ENCODE measurements at places on chromosomes 1 and 21.

DNA sequence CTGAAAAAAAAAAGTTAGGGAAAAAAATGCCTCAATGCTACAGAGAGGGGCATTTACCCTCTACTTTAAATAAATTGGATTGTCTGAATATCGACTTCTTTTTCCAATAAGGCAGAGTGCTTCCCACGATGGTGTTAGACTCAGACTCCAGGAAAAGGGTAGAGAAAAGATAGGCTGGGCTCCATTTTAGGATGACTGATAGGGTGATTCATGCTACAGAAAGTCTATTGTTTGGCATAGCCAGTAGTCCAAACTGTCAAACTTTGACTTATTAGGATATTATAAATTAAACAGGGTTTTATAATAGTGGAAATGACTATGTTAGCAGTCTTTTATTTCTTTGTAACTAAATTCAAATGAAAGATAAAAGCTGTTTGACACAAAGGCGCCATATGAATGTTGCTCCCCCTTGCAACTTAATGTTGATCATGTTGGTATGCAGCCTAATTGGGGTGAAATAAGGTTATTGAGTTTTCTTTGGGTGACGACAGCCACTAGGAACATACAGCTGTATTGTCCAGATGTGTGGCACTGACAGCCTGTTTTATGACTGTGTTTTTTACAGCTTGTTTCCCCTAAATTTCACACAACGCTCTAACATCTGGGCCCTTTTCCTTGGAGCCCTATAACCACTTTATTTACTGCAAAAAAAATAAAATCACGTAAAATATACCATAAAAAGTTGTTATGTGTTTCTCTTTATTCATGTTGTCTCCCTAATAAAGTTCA, 69.3 kb downstream of the SPAG17 start:
- DNase-seq = no peak

DNA sequence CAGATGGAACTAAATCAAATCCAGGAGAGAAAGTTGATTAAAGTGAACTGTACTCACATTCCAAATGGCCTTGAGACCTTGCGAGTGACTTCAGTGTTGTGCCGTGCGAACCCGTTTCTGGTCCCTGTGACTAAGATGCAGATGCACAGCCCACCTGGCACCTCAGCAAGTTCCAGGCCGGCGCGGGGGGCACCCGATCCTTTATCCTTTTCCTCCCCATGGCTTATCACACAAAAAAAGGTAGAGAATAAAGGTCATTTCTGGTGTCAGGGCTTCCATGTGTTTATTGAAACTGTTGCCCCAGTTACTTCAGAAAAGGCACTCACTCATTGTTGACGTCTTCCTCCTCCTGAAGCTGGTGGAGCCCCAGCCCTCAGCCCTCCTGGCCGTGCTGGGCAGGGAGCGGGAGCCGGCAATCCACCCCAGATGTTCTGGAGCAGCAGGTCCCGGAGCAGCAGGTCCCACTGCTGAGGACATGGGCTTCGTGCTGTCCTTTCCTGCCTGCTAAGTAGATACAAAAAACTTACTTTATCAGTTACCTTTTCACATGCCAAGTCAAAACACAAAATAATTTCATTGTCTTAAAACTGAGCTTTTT, 53.0 kb downstream of the PCNT start:
- no peak for DNase-seq

- no peak for DNase-seq
These were observed 286.4 kb downstream of the PTBP2 start for GRCh38 chr1:97007840-97008604.

GRCh38 chr1:39898191-39898590, 3.5 kb downstream of the MYCL start:
- DNase-seq = no peak

DNA sequence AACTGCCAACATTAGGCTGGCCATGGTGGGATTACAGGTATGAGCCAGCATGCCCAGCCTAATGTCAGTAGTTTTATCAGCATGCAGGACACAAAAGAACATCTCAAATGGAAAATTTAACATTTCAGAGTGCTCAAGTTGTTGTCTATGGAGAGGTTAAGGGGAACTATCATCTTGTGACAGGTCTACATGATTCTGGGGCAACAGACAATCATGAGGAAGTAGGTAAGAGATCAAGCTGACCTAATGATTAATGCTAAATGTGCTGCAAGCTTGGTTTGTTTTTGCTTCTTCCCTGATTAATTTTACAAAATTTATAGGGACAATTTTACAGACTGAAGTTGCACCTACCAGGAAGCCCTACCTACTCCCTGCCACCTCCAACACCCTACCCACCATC, 36.6 kb downstream of the FMO4 start:
- no peak for DNase-seq

DNA sequence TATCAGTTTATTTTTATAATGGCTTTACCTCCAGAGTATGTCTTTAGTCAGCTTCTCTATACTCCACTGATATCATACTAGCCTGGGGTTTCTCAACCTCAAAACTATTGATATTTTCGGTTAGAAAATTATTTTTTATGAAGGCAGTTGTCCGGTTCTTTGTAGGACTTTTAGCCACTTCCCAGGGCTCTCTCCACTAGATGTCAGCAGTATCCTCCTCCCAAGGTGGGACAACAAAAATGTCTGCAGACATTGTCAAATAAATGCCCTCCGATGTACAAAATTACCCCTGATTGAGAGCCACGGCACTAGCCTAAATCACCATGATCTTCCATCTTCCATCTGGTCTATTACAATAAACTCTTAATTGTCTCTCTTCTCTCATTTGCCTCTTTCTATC, 4.1 kb upstream of the GRIK1 start:
- DNase-seq = no peak

DNA sequence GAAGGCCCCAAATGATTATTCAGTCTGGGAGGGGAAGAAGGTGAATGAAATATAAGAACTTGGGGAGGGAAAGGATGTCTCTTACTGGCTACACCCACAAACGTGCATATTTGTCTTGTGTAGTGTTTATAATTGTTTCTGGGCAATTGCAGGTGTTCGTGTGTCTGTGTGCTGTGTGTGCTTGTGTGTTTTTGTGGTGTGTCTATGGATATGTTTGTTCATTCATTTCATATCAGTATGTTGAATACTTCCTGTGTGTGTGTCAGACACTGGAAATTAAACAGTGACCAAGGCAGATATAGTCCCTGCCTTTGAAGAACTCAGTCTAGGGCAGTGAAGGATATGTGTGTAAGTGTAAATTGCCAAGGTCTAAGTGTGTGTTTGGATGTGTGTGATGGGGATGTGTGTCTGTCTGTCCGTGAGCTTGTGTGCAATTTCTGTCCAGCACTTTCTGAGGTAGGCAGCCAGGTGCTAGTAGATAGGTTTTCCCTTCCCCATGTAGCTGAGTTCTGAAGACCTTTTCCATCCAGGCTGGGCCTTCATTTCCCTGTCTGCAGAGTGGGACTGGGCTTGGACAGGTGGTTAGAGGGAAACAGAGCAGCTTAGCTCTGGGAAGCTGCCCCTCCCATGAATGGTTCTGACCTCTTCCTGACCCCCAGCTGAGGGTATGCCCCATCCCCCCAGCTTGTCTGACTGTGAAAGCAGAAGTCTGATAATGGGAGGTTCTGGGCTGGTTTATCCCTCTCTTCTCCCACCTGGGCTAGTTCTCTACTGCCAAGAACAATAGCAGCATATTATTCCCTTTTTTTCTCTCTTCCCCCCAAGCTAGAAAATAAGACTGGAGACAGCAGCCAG, 3.8 kb downstream of the AGO1 start:
- no peak for DNase-seq

DNA sequence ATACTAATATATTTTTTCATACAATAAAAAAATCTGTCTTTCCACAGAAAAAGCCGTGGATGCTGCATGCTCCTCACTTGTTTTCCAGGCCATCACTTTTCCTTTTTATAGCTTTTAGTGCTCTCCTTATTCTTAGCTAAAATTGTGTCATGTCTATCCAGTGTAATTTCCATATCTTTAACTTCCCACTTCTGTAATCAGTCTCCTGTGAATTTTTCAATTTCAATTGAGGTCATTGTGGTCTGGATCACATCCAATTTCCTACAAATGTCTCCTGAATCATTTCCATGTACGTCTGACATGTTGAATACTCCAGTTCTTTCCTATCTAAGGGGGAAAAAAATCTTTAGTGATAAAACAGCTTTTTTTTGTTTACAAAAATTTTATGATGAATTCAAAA, 838.2 kb upstream of the B3GALT2 start:
- no peak for DNase-seq

GRCh38 chr1:24317956-24318614, 1.1 kb upstream of the GRHL3 start:
- no peak for DNase-seq

DNA sequence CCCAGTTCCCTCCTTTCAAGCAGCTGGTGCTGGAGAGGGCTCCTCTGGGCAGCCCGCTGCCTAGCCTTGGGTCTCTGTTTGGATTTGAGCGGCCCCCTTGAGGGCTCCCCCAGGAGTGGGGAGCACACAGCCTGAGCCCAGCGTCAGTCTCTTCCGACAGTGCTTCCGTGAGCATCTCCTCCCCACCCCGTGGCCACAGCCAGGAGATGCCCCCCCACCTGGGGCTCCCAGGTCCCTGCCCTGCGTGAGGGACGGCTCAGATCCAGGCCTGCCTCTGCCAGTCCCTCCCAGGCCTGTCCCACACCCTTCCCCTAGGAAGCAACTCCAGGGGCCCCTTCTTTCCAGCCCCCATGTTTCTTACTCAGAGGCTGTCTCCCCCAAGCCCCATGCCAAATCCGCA, 3.5 kb downstream of the SAMD11 start:
- DNase-seq = no peak

- no peak for DNase-seq
These were observed 101.1 kb downstream of the JAK1 start for GRCh38 chr1:64865105-64865757.

DNA sequence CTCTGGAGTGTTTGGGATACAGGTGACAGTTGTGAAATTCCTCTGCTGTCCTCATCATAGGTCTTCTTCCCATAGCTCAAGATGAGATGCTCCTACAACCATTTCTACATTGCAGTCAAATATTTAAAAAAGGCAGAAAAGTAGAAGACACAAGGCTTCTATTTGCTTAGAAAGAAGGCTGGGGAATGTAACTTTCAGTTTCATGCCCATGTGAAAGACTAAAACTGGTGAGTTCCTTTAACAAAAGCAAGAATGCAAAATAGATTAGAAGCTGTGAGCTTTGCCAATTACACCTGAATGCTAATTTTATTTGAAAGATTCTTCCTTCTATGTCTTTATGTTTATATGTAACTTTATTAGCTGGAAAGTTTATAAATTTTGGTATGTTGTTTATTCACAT, 1682.7 kb downstream of the BRINP3 start:
- no peak for DNase-seq

GRCh38 chr1:119908661-119909060, 12.3 kb upstream of the ADAM30 start:
- DNase-seq = no peak

- DNase-seq = no peak
These were observed 578.3 kb upstream of the NR5A2 start for GRCh38 chr1:199449221-199449620.

GRCh38 chr1:185559684-185560331, 174.4 kb upstream of the HMCN1 start:
- no peak for DNase-seq

GRCh38 chr1:192350356-192350755, 33.6 kb downstream of the RGS21 start:
- no peak for DNase-seq

DNA sequence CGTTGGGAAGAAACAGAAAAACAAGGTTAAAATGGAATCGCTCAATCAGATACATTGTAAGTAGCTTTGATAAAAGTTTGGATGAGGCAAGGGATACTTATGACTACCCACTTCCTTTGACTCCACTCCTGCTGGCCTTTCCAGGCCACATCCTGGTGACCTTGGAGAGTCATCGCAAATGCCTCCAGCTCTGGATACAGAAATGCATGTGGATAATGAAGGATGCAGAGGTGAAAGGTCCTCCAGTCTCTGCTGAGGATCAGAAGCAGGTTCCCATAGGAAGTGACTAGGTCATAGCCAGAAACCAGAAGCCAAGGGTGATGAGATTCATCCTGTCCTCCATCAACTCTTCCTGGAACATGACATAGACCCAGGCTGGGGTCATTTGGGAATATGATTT, 6.2 kb upstream of the CAMK1G start:
- DNase-seq = no peak

GRCh38 chr1:203028784-203029553, 2.7 kb downstream of the PPFIA4 start:
- DNase-seq = no peak

DNA sequence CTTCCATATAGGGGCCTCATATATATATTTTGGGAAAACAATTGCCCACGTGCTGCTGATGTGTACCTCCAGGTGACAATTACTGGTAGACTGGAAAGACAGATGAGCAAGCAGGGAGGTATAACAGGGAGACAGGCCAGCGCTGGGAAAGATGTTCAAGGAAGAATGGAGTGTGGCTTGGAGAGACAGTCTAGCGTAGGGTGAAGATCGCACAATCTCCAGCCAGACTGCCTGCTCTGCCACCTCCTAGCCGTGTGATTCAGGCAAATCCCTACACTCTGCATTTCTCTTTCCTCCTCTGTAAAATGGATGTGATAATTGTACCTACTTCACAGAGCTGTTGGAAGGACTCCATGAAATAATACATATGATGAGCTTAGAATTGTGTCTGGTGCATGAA, 66.1 kb downstream of the TMCO4 start:
- DNase-seq = no peak

DNA sequence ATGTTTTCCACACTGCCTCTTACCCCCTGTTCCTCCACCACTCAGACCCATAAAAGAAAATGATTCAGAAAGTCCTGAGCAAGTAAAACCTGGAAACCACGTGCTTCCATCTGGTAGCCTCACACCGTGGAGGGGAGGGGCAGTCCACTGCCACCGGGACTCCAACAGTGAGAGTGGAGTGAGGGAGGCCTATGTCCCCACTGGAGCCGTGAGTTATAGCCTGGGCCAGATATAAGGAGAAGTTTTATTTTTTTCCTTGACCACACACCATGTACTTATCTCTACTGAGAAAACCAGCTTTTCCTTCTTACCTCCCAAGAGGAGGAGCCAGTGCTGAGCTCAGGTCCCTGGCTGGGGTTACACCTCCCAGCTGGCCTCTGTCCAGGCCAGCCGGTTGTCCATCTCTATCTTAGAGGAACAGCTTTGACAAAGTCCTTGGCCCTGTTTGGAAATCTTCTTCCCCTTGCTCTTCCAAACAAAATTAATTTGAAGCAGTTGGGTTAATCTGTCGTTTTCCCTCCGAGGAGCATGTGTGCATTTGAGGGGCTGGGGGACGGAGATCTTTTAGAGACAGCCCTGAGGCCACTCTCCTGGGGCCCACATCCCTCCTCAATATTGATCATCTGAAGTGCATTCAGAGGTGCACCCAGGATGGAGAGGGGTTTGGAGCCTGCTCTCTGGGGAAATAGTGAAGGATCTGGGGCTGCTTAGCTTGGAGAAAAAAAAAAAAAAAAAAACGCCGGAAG, 49.1 kb upstream of the SERBP1 start:
- no peak for DNase-seq

GRCh38 chr1:202968895-202969295, 1.8 kb upstream of the CYB5R1 start:
- peak; percentile 7 for DNase-seq

DNA sequence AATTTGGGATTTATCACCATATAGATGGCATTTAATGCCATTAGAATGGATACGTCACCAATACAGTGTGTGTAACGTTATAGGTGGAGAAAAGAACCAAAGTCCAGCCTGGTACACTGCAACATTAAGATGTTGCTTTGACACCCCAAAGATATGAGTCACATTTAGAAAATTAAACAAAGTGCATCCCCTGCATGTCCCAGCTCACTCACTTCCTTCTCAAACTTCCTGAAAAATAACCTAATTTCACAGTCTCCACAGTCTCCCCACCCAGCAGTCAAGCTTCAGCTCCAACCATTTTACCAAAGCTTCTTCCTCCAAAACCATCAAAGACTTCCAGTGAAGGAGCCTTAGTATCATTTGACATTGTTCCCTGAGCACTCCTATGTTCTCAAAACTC, 111.9 kb downstream of the OMA1 start:
- DNase-seq = no peak

Data from NCI-H748 treated with DMSO at 0.1 percent for 48 hours (cell line).